ENCODE measurements at places on chromosomes 13 and 19.

DNA sequence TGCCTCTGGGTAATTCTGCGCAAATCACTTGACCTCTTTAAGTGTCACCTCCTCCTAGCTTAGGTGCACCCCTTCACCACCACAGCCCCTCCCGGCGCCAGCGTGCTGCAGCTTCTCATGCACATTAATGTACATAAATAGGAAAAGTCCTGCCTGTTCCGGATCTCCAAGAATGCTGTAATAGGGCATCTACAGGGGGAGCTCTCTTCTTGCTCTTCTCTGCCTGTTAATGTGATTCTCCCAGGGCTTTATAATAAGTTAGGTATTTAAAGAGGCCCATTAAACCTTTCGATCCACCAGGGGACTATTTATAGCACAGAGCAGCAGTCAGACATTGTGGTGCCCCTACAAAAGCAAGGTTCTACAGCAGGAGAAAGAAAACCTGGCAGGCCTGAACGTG lies 35.3 kb downstream of the SOX1 start:
- no peak for DNase-seq

DNA sequence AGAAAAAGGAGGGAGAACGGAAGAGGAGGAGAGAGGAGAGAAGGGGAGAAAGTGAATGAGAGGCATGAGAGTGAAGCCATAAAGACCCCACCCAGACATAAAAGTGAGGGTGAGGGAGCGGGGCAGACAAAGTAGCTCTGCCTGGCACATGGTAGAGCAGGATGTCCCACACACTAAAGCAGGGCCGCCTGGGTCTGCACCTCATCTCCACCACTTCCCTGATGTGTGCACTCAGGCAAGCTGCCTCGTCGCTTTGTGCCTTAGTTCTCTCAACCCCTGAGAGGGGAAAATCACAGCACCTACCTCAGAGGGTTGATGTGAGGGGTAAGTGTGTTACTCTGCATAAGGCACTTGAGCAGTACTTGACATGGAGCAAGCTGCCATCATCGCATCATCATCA lies 488.1 kb downstream of the COG6 start:
- no peak for DNase-seq

- DNase-seq = no peak
These were observed 23.8 kb downstream of the LRFN3 start for GRCh38 chr19:35959968-35960320.

- DNase-seq = peak; percentile 97
These were observed 63.6 kb downstream of the ZNF429 start for GRCh38 chr19:21568816-21569493.
